ENCODE measurements at places on chromosomes 12 and 14.

GRCh38 chr12:101566318-101566717, 28.5 kb upstream of the MYBPC1 start:
- no peak for DNase-seq

- DNase-seq = peak; percentile 65
Measured at GRCh38 chr14:77421201-77421600, 2.1 kb downstream of the NOXRED1 start.

GRCh38 chr12:84596266-84596665, 316.3 kb downstream of the SLC6A15 start:
- DNase-seq = no peak

GRCh38 chr12:49057888-49058287, 2.7 kb downstream of the KMT2D start:
- DNase-seq = no peak

GRCh38 chr14:22893706-22894105, 10.7 kb downstream of the REM2 start:
- no peak for DNase-seq

GRCh38 chr12:7642876-7643309, 22.8 kb downstream of the APOBEC1 start:
- peak; percentile 18 for DNase-seq

DNA sequence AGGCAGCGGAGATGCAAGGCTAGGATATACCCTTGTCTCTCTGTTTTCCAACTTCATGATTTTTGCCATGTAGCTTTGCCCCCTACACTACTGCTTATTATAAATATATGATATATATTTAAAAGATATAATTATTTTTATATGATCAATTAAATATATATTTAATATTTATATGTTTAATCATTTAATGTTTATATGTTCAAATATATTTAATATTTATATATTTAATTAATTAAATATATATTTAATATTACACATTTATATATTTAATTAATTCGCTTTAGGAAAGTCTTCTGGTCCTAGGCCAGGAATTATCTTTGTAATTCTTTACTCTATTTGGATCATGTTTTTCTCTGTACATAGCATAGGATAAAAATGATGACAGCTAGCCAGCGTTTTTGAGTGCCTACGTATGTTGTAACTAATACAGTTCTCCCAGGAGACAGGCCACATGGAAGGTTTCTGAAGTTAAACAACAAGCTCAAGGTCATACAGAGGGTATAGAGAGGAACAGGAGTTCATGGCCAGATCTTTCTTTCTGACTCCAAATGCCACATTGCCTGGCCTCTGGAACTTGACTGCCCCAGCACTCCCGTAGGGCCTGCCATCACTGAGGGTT, 192.5 kb downstream of the KCNA5 start:
- DNase-seq = no peak

DNA sequence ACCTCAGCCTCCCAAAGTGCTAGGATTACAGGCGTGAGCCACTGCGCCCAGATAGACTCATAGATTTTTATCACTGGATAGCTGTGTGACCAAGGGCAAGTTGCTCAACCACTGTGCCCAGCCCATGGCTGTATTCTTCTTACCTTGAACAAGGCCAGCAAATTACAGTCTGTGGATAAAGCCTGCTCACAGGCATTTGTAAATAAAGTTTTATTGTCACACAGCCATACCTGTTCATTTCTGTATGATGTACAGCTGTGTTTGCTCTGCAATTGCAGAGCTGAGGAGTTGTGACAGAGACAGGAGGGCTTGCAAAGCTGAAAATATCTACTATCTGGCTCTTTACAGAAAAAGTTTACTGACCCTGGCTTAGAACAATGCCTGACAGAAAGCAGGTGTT, 35.2 kb upstream of the LHX5 start:
- no peak for DNase-seq

GRCh38 chr12:100375038-100375735, 18.3 kb downstream of the SLC17A8 start:
- peak; percentile 16 for DNase-seq

All from iris pigment epithelial cell (primary cell).